Anterior cingulate cortex (tissue), 58 donors: ENCODE measurements at places on chromosomes 2 and 18.

DNA sequence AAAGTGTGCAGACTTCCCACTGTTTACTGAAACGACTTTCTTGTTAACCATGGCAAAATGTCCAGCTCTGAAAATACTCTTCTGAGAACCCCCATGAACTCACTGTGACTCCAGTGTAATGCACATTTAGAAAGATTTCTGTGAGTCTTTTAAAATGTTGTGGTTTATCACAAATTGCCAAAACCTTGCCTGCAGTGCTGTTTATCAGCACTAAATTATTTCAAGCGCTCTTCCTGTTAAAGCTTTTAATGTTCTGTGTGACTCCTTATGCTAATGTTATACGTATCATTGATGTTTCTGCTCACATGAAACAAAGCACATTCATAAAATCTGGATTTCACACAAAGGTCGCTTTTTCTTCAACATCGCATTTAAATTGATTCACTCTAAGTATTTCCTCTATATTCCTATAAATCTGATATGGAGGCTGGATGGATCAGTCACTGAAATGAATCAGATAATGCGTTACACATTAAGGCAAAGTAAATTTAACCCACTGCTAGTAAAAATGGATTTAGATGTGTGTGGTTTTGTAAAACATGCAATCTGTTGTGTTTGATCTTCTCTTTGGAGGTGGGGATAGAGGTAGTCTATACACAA is 521.2 kb downstream of the NYAP2 start:
- no peak for DNase-seq

GRCh38 chr2:217837530-217837929 is 165.3 kb downstream of the TNS1 start:
- DNase-seq = no peak

DNA sequence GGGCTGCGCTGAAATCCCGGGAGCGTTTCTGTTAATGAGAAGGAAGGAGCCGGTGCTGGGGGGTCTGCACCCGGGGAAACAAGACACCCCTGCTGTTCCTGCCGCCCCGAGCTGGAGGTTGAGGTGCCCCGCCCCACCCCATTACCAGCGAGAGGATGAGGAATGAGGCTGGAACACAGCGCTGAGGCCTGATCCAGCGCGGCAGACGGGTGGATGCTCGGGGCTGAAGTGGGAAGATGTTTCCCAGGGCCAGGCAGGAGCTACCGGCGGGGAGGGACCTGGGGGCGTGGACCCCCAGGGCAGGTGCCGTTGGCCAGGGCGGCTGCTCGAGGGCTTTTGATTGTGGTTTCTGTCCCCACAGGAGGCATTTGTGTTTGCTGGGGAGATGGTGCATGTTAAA is 134.3 kb upstream of the CTDP1 start:
- no peak for DNase-seq

DNA sequence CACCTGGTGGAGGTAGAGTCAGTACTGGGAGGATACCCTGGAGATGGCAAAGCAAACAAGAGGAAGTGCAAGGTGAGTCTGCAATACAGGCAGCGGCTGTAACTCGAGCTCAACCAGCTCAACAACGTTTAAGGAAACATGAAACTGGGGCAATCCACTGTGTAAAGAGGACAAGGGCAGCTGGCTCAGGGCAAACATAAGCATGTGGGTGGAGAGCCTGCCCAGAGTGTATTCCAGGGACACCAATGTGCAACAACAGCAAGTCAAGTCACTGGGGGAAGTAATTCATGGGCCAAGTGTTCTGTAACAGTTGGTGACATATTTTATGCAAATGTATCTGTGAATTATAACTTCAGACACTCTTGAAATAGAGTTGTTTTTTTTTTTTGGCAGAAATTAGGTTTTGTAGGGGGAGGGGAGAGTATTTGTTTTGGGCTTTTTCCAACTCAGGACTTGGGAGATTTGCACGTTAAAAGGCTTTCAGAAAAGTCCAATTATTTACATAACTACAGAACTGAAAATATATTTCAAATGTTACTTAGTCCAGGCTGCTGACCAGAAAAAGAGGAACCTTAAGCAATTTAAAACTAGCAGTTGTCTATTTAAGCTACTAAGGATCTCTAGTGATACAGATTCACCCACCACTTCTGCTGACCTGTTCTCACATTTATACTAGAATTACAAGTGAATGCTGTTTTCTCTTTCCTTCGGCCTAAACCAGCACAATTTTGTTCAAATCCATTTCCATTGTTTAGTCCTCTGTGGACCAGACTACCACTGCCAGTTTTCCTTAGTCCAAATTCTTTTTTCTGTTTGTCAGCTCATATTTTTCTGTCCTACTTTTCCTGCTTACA is 18.6 kb downstream of the NRXN1 start:
- DNase-seq = peak; percentile 10

- DNase-seq = no peak
Measured at GRCh38 chr2:236918545-236918944, 167.1 kb upstream of the COPS8 start.

- no peak for DNase-seq
Measured at GRCh38 chr2:172705352-172705751, 30.3 kb upstream of the RAPGEF4 start.

DNA sequence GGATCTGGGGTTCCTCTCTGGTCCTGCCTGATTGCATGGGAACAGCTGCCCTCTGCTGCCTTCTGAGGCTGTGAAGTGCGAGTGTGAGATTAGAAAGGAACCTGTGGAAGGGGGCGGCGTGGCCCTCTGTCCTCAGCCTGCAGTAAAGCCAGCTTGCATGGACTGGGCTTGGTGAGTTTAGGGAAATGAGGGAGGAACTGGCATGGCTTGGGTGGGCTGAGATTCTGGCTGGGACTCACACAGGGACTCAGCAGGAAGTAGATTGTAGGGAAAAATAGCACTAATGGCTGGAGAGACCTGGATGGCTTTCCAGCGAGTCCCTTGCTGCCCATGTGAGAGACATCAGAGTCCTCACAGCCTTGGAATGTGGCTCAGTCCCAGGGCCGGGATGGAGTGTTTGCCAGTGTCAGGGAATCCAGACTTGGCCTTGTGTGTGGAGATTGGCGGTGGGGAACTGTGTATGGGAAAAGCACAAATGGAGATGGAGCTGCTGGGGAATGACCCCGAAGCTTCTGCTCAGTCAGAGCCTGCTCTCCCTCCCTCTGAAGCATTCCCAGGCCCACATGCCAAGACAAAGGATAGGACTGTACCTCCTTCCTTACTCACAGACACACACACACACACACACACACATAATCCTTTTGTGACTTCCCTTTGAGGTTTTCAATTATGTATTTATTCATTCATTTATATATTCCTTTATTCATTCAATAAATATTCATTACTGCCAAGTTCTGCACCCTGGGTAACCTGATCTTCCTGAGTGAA is 115.4 kb downstream of the ACAA2 start:
- DNase-seq = no peak

- no peak for DNase-seq
Measured at GRCh38 chr2:223846515-223846914, 9.1 kb upstream of the AP1S3 start.

DNA sequence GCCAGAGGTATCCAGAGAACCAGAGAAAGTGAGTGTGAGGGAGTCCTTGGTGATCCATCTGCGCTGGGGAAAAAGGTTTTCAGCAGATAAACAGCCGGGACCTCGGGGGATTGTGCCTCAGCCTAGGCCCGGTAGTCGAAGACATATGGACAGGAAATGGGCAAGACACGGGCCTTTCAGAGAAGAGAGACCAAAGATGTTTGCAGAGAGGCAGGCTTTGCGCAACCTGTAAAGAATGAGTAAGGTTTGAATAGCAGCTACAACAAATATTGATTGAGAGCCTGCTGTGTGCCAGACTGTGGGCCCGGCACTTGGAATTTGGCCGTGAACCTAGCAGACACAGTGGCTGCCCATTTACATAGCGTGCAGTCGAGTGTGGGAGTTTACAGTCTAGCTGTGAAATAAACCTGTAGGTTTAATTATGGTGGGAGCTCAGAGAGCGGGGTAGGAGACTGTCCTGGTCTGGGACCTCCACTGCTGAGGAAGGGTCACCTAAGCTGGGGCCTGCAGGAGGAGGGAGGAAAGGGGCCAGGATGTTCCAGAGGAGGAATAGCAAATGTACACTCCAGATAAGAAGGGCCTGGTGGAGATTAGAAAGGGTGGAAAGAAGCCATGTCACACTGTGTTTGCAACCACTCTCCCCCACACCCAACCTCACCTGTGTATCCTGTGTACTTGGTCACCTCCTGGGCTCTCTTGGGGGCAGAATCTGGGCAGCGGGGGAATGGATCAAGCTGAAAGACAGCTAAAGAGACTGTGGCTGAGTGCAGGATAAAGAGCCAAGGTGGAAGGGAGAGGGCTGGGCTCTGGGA is 3.0 kb downstream of the SH2D6 start:
- DNase-seq = no peak

GRCh38 chr18:67211646-67212045 is 304.9 kb downstream of the DSEL start:
- DNase-seq = no peak

DNA sequence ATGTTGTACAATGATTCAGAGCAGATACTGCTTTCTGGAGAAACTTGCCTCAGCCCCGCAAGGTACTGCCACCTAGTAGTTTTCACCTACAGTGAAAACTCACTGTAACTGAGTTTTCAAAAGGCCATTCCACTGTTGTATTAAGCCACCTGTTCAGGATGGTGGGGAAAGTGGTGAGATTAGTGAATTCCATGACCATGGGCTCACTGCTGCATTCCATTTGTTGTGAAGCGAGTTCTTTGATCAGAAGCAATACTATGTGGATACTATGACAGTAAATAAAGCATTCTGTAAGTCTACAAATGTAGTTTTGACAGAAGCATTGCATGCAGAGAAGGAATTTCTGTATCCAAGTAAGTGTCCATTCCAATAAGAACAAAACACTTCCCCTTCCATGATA is 113.6 kb downstream of the LAMA3 start:
- no peak for DNase-seq

DNA sequence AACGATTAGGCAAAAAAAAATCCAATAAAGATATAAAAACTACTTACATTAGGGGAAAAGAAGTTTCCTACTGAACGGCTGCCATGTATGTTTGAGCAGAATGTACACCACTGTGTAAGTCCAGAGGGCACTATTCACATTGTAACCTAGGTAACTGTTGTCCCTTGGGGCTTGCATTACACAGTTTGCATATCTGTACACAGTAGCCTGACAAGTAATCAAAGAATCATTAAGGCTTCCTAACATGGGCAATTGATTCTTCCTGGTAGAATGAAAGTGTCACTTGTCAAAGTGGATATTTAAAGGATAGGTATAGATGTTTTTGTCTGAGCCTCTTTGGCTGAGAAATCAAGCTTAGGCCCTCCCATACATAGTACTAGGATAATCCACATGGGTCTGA is 39.1 kb downstream of the PLEK start:
- DNase-seq = no peak

DNA sequence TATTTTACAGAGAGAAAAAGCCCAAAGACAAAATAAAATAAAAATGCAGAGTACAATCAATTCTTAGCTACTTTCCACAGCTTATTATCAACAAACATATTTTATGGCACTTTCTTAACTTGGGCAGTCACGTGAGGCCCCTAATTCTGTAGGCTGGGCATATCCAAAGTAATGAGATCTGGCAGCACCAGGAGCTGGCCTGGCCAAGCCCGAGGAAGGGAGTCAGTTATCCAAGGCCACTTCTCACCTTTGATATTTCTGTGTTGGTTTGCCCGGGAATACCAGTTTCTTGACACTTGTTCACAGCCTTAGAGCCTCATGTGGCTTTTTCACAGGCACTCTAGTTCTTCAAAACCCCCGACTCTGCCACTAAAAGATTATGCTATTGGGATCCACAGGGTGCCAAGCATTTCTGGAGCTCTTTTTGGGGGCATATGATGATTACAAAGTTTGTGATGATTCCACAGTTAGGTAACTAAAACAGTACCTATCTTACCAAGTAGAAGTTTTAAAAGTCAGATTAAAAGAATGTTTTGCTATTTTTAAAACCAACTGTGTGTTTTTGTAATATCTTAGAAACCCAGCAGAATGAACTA is 90.4 kb downstream of the MEP1B start:
- no peak for DNase-seq

DNA sequence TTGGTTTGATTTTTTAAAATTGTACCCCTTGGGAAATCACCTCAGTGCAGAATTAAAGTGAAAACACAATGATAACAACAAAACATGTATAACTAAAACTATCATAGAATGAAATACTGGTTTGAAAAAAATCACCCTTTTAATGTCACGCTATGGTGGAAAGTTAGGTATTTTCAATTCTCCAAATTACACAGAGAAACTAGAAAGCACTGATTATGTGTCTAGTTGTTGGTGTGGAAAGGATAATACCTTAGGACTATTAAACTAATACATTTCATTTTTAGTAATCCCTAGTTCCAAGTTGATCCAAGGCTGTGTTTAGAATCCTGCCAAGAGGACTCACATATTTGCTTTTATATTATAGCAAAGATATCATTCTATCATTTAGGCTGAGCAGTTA is 71.2 kb downstream of the NUP35 start:
- no peak for DNase-seq

- no peak for DNase-seq
Measured at GRCh38 chr2:180670302-180671003, 310.0 kb upstream of the UBE2E3 start.

- DNase-seq = no peak
Measured at GRCh38 chr2:158953926-158954763, 14.3 kb upstream of the TANC1 start.

- DNase-seq = no peak
Measured at GRCh38 chr2:20104900-20105545, 53.6 kb upstream of the LAPTM4A start.
